ENCODE measurements at places on chromosomes 4 and X.

DNA sequence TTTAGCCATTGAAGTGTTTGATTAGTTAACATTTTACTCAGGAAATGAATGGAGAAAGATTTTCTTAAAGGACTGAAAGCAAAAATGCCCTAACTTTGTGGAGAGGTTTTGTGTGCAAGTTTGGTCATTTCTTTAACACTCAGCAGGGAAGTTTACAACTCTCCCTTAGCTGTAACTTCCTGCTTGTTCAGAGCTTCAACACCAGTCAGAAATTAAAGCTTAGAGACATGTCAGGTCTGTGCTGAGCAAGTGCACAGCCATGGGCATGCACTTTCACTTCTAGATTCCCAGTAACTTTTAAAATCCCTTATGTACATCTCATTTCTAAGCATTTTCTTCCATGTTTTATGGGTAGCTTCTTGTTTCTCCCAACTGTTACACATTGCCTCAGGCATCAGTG, 326.0 kb downstream of the ACTRT1 start:
- DNase-seq, result no peak

DNA sequence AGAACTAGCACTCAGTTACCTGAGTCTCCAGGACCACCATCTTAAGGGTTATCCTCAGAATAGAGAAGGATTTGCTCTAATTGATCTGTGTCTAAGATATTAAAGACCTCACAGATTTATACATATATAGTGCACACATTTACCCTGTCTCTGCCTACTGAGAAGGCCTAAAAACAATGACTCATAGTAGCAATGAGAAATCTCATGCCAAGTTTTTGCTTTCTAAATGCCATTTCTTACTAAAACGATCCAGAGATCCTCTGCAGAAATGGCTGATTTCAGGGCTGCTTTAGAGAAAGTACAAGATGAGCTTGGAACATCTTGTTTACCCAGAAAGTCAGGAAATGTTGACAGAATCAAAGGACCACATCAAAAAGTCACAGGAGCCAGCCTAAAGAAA, 79.1 kb upstream of the INPP4B start:
- no peak for DNase-seq

- no peak for DNase-seq
Measured at GRCh38 chrX:14508025-14508690, 21.2 kb upstream of the GLRA2 start.

DNA sequence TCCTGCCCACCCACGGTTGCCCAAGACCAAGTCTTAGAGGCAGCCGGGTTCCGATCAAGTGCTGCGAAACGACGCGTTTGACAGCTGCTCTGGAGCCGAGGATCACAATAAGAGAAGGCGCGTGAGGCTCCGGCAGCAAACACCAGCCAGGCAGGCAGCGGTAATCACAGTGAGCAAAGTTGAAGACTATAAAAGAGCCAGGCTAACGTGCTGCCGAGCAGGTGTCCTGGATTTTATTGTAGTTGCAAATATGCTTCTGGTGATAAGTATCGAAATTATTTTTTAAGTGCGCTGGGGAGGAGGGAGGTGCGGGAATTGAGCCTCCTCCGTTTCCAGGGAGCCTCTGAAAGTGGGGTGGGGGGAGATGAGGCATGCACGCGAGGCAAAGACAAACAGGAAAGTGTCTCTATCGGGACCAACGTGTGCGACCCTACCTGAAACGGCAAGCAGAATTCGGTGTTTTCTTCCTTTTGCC, 590 bp downstream of the GABRA2 start:
- DNase-seq, result peak; percentile 15

GRCh38 chr4:38131371-38132091, 171.3 kb downstream of the PTTG2 start:
- DNase-seq, result no peak

DNA sequence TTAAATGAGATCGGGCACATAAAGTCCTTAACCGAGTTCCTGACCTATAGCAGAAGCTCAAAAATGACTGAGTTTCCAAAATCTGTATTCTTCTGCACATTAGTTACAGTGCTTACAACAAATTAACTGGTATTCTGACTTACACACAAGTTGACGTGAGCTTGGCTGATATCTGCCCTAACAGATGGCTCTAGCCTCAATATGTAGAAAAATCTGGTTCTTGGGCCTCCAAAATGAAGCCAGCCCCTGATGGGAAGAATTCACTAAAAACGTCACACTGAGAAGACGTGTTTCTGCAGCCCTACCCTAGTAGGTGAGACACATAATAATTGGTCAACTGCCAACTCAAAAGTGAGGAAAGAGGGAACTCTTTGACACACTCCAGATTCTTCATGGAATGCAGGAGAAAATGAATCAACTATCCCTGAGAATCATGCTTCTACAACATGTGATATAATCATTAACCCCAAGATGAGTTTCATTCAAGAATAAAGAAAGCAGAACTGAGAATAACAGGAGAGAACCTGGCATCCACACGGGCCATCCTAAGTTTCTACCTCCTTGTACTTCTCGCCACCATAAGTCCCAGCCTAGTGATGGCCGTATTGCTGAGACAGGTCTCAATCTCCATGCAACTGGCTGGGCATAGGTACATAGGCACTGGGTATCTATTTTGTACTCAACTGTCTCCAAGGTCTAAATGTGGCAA, 8.2 kb downstream of the STX18 start:
- no peak for DNase-seq

GRCh38 chr4:129231945-129232588, 136.1 kb downstream of the C4orf33 start:
- no peak for DNase-seq

- DNase-seq, result peak; percentile 48
Measured at GRCh38 chr4:186554914-186555827, at the start of gene MTNR1A. MTNR1A (minus strand) TSS chr4:186555567; CDS start chr4:186555365, 202 bp downstream.

DNA sequence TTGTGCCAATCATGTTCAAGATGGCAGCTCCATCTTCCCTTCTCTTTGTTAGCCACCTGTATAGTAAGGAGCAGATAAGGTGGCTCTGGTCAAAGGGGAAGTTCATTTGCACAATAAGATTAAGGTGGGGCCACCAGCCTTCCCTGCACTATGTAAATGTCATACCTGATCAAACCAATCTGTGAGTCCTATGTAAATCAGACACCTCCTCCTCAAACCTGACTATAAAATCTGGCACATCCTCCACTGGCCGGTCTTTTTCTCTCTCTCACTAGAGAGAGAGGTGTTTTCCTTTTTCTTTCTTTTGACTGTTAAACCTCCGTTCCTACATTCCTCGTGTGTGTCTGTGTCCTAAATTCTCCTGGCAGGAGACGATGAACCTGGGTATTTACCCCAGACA, 572.5 kb upstream of the AADAT start:
- no peak for DNase-seq

- peak; percentile 4 for DNase-seq
Measured at GRCh38 chrX:150621652-150622051, 53.2 kb downstream of the MTM1 start.

DNA sequence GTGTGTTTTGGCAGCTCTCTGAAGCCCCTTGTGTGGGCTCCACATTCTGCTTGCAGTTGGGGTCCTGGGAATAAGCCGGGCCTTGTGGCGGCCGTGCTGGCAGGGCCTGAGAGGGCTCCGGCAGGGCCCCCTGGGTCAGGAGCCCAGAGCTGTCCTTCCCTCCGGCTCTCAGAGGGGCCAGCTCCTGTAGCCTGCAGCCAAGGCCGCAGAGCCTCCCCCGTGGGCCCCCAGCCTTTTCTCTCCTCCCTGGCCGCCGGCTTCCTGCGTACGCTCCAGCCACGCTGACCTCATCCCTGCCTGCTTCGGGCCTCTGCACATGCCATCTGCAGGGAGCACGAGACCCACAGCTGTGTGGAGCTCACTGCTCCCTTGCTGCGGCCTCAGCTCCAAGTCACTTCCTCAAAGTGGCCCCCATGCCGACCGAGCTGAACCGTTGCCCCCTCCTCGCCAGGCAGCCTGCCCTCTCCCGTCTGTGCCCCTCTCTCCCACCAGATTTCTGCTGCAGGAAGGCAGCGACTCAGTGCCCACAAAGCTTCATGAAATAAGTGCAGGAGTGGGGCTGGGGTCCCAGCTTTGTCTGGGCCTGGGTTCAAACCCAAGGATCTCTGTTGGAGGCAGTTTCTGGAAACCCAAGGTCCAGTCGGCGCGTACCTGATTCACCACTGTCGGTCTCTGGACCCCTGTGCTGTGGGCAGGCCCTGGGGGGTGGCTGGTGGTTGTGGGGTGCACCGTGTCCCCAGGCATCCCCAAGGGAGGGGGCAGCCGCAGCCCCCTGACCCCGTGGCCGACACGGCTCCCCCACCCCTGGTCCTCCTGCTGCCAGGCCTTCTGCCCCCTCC, 57.1 kb upstream of the NKX1-1 start:
- peak; percentile 33 for DNase-seq

GRCh38 chr4:113270520-113271319, 221.3 kb downstream of the ANK2 start:
- no peak for DNase-seq

DNA sequence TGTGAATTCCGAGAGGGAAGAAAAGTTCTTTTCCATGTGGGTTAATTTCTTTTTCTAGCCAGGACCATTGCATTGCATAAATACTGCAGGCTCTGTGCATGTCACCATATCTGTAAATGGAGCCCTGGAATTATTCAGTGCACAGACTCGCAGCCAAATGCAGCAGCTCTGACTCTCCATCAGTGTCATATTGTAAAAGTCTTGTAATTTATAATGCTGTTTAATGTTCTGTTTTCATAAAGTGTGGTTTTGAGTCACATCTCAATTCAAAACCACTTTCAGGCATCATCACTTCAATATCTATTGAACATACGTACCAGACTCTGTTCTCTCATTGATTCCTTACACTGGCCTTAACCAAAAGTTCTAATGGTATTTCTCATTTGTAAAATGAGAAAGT, 193.9 kb upstream of the RPL34 start:
- DNase-seq, result no peak

- no peak for DNase-seq
Measured at GRCh38 chr4:123265443-123265842, 131.2 kb upstream of the SPRY1 start.

DNA sequence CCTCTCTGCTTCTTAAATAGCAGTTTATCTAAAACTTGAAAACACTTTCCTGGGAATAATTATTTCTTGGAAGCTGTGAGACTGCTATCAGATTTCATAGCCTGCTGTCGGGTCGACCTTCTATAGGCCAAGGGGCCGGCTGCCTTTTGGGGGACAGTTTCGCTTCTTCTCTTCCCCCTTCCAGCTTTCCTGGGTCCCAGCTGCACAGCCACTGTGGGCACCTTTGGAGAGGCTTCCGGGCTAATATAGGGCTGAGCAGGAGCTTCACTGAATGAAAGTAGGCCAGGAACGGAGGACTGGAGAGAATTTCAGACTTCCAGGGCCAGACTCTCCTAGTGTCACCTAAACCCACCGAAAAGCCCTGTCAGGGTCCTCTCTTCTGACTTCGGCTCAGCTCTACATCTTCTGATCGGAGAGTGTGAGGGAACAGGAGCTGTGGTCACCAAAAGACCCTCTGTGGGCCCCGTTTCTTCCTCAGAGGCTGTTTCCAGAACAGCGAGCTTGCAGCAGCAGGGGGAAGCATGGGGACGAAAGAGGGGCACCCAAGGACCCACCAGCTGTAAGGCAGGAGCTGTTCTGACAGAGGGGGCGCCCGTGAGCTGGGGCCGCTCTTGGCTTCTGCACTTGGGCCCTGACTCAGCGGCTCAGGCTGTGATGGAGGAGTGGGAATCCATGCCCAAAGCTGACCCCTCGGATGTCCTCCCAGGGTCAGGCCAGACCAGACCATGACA, 620.6 kb downstream of the BCOR start:
- DNase-seq, result no peak

DNA sequence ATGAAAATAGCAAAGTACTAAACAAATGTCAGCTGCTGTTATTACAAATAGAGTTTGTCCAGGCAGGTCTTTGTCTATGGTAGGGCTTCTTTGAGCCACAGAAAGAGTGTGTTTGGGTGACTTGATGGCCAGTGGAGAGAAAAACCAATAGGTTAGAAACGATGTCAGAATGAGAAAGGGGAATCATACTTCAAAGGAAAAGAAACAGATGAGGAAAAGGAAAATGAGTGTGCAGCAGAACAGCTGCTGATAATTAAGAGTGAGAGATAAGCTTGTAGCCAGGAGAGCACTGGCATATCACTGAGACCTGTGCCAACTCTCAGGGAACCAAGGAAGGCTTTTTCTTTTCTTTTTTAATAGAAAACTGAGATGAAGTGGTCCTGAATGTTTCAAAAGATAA, 257.2 kb downstream of the ARHGAP24 start:
- DNase-seq, result peak; percentile 36

- DNase-seq, result peak; percentile 57
Measured at GRCh38 chrX:18424482-18425198, 768 bp upstream of the CDKL5 start.

DNA sequence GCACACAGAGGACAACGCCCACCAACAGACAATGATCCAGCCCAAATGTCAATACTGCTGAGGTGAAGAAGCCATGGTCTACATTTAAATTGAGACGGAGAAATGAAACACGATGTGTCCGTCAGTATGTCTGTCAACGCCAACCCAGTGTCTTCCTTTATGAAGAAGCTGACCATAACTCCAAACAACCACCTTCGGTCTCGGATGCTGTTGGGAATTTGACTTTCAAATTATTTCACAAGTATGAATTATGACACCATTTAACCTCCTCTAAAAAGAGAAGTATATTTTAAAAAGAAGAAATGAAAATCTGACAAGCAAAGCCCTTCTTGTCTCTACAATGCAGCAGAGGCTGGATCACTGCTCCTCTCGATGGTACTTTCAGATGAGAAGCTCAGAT, 123.7 kb upstream of the MAP3K15 start:
- DNase-seq, result no peak

DNA sequence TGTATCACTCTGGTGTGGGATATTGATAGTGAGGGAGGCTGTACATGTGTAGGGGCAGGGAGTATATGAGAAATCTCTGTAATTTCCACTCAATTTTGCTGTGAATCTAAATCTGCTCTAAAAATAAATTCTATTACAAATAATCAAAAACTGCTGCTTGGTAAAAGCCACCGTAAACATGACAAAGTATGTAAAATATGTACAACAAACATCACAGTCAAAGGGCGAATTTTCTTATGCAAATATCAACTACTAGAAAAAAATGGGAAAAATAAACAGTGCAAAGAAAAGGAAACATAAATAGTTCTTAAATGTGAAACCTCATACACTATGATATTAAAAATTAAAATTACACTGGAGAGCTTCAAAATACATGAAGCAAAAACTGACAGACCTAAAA, 105.1 kb upstream of the DCLK2 start:
- DNase-seq, result no peak

DNA sequence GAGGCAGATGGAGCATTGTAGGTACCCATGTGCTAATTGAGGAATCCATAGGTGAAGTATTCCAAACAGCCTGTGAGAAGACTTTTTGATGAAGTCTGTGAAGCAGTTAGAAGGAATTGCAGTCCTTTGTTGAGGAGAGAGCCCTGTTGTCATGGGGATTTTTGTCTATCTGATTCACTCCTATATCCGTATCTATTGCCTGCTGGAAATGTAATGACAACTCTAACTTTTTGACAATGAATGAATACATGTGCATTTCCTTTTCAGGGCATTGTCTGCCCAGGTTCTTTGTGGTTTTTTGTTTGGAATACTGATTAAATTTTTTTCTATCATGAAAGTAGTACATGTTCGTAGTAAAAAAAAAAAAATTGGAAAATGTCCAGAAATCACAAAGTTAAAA, 31.1 kb downstream of the STK32B start:
- DNase-seq, result no peak
